ENCODE measurements at places on chromosomes 5 and 9.

DNA sequence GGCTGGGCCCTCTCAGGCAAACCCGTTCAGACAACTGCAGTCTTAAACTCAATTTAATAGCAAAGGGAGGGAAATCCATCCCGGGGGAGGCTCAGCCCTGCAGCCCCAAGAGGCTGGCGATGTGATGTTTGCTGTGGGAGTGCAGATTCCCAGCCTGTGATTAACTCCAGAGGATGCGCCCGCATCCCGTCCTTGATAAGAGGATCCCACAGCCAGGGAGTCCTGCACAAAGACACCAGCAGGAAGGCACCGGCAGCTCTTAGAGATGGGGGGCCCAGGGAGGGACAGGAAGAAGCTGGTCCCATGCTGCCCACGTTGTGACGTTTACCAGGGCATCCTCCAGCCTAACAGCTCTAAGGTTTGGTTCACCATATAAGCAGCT, 64.7 kb downstream of the MRPL36 start:
- DNase-seq, result no peak

DNA sequence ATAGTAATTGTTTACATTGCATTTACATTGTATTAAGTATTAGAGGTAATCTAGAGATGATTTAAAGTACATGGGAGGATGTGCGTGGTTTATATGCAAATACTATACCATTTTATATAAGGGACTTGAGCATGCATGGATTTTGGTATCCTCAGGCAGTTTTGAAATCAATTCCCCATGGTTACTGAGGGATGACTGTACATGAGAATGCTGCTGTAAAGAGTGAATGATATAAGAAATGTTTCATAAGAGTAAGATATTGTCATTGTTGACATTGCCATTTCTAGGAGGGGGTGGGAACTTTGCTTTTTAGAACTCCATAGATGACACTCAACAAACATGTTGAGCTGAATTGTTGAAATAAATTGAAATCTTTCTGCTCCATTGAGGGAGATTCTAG, 185.0 kb downstream of the SEMA6A start:
- no peak for DNase-seq

GRCh38 chr9:18623221-18624079, 149.5 kb downstream of the ADAMTSL1 start:
- DNase-seq, result no peak

DNA sequence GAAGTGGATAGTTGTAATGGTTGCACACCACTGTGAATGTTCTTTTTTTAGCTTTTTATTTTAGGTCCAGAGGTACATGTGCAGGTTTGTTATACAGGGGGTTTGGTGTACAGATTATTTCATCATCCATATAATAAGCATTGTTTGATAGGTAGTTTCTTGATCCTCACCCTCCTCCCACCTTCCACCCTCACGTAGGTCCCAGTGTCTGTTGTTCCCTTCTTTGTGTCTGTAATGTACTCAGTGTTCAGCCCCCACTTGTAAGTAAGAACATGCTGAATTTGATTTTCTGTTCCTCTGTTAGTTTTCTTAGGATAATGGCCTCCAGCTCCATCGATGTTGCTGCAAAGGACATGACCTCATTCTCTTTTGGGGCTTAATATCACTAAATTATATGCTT, 99.7 kb downstream of the HTR4 start:
- DNase-seq, result no peak

- no peak for DNase-seq
Measured at GRCh38 chr9:99635032-99635431, 186.7 kb upstream of the NR4A3 start.

DNA sequence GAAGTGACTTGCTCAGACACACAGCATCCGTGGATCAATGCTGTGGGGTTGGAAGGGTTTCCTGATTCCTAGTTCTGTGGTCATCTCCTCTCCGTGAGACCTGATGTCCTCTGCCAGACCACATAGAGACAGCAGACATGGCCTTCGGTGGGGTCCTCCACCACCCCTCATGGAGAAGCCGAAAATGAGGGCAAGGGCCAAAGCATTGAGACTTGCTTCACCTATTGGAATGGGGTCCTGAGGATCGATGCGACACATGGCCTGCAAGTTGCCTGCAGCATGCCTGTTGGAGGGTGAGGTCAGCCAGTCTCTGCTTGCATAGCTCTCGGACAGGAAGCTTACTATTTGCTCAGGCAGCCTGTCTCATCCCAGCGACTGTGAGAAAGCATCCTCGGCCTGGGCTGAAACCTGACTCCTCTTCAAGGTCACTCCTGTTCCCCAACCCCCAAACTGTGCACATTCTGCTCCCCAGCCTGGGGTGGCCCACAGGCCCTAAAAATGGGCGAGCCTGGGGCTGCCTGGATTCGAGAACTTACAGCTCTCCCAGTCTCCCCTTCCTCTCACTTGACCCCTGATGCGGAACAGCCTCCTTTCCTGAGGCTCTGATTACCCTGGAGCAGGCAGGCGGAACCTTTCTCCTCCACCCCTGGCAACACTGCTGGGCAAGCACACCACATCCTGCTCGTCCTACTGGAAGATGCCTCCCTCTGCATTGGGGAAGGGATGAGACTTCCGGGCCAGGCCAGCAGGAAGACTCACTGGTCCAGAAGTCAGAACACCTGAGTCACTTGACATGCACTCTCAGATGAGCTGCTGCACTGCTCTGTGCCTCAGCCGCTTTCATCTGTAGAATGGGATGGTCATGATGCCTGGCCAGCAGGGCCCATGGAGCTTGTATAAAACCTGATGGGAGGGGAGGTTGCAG, 186.9 kb downstream of the RGS3 start:
- no peak for DNase-seq

GRCh38 chr5:119343766-119344165, 12.1 kb upstream of the TNFAIP8 start:
- no peak for DNase-seq

All from transverse colon (tissue), 4 donors.